Stimulated activated CD8-positive, alpha-beta memory T cell treated with anti-CD3 and anti-CD28 coated beads, Interleukin-7, amount 100 ng/mL, for 48 hours (primary cell): ENCODE measurements at places on chromosomes 16 and 17.

DNA sequence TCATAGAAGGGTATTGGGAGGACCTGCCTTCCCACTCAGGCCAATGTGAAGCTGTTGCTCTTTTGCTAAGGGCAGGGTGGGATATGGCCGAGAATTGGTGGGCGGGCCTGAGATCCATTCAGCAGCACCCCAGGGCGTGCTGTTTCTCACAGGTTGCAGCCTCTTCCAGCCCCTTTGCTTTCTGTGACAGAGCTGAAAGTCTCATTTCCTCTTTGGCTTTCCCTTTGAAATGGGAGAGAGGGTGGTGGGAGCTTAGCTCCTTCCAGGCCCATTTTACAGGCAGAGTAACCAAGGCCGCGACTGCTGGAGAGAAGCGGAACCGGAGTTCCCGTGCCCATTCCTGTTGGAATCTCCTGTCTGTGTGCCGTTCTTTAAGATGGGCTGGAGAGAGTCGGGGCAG lies 183.0 kb downstream of the RAB11FIP4 start:
- no peak for DNase-seq

DNA sequence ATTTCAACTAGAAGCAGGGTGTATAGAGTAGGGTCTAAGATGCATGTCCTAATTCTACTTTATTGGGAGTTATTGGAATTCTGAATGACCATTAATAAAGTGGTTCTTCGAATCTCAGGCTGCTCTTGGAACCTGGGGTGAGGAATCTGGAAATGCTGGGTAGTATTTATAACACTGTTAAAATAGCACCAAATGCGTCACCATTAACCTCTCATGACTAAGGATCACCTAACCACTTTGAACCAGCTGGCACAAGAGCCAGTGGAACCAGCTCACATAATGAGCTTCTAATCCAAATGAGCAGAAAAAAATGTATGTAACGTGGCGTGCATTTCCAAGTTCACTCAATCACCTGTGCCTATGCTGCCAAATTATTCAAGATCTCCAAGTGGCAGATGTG lies 281.7 kb downstream of the GRIN2A start:
- DNase-seq, result no peak

DNA sequence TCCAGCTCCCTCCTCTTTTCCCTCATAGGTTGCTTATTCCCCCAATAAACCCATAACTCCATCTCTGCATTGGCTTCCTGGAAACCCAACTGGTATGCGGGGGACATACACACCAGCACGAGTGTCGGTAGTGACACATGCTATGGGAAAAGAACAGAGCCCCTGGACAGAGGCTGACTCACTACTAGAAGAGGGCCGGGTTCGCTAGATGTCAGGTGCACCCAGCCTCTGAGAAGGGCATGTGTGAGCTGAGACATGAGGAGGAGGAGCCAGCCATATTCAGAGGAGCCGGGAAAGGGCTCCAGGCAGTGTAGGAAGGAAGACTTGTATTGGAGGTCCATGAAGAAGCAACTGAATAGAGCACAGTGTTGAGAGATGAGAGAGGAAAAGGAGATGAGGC lies 241.1 kb downstream of the SOX9 start:
- no peak for DNase-seq

- DNase-seq, result no peak
Observed at GRCh38 chr17:66494023-66494803, 191.8 kb downstream of the PRKCA start.

GRCh38 chr17:17570798-17571716 lies 20.5 kb downstream of the PEMT start:
- no peak for DNase-seq

DNA sequence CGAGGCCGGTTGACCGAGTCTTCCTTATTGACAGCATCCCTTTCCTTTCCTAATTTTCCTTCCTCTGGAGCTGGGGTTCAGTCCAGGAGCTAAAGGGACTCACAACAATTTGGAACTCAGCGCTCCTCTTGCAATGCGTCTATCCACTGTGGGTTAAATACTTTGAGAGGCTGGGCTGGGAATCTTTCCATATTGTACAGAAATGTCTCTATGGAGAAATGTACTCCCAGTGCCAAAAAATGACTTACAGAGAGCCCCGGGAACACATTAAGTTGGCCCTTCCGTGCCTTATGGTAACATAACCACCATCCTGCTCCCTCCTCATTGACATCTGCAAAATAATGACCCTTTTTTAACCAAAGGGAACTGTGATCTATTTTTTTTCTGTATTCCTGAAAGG lies 192.8 kb downstream of the FTO start:
- no peak for DNase-seq
